Activated CD4-positive, alpha-beta T cell treated with anti-CD3 and anti-CD28 coated beads, Interleukin-2, amount 50 U/mL, for 24 hours (primary cell): ENCODE measurements at places on chromosomes 16 and 17.

DNA sequence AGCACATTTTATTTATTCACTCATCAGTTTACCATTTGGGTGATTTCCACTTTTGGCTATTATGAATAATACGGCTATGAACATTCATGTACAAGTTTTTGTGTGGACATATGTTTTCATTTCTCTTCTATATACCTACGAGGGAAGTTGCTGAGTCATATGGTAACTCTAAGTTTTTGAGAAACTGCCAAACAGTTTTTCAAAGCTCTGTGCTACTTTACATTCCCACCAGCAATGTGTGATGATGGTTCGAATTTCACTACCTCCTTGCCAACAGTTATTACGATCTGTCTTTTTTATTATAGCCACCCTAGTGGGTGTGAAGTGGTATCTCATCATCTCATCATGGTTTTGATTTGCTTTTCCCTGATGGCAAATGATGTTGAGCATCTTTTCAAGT lies 63.7 kb upstream of the MRTFB start:
- no peak for DNase-seq

- no peak for DNase-seq
Measured at GRCh38 chr17:9009737-9010136, 11.6 kb upstream of the NTN1 start.

GRCh38 chr17:72466199-72466598 lies 345.4 kb downstream of the SOX9 start:
- DNase-seq: no peak

DNA sequence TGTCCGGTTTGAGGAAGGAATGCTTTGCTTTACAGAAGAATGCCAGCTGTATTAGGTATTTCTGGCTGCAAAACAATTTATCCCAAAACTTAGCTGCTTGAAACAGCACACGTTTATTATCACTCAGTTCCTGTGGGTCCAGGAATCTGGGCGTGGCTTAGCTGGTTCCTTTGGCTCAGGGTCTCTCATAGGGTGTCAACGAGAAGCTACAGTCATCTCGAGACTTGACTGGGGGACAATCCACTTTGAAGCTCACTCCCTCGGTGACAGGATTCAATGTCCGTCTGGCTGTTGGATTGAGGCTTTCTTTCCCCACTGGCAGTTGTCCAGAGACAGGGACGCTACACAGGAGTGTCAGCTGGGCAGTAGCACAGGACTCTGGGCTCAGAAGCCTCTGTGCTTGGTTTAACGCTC lies 9.6 kb upstream of the RHBDF2 start:
- DNase-seq: no peak

GRCh38 chr17:63125987-63126386 lies 160.0 kb downstream of the TANC2 start:
- DNase-seq: no peak

GRCh38 chr16:9099131-9099625 lies 7.7 kb downstream of the HAPSTR1 start:
- no peak for DNase-seq

DNA sequence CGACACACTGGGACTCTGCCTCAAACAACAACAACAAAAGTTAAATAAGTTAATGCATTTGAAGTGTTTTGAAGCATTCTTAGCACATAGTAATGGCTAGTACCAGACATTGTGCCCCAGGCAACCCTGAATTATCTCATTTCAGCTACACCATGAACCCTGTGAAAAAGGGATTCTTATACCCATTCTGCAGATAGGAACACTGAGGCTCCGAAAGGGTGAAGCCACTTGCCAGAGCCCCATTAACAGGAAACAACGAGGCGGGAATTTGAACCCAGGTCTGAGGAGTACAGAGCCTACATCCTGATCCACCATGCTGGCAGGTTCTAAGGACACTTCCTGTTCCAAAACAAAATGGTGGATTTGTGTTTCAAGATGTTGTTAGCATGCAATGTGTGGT lies 9.2 kb downstream of the GPR139 start:
- no peak for DNase-seq

DNA sequence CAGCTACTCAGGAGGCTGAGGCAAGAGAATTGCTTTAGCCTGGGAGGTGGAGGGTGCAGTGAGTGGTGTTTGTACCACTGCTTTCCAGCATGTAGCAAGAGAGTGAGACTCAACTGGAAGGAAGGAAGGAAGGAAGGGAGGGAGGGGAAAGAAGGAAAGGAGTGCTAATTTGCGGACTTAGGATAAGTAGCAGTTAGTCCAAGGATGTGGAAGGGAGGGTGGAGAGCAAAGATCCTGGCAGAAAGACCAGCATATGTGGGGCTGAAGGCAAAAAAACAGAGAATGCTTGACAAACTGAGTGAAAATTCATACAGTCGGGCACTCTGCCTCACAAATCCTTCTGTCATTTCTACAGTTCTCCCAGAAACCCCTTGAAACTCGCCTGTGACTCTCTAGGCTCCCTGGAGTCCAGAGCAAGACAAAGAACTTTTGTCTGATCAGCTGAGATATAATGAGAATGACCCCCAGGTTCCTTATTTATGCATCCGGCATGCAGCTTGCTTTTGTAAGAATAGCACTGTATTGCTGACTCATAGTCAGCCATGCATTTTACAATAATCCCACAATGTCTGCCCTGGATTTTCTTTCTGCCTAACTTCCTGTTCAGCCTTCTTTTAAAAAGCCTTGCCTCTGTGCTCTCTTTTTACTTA lies 31.5 kb downstream of the CDK5RAP3 start:
- DNase-seq: no peak

- DNase-seq: no peak
Measured at GRCh38 chr16:53946746-53947386, 242.9 kb downstream of the FTO start.

DNA sequence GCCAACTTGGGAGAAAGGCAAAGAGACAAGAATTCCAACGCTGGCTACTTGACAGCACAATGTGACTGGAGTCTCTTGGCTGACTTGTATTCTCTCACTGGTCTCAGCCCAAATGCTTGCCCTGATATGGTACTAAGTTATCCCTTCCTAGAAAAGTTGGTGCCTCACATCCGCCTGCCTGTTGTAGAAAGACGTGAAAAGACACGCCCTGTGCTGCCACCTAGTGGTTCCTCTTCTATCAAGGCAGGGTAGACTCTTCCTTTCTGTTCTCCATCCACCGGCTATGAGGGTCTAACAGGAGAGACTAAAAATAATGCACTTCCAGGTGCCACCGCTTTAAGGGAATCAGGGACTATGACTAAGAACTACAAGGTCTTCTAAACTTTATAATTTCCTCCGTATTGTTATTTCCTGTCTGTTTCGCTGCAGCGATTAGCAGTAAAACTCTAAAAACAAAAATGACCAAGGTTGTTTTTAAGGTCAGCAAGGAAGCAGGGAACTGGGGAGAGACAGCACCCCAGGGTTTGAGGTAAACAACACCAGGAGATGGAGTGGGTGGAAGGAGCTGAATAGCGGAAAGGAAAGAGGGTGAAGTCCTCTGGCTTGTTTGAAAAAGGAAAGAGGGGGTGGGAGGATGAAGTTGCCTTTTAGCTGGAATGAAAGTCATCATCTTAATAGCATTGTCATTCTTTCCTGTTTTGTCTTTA lies 109.5 kb downstream of the YPEL2 start:
- DNase-seq: peak; percentile 69

GRCh38 chr17:77281904-77282367 lies 141.2 kb downstream of the SEC14L1 start:
- no peak for DNase-seq

- DNase-seq: no peak
Measured at GRCh38 chr16:23855010-23855409, 19.2 kb downstream of the PRKCB start.

- no peak for DNase-seq
Measured at GRCh38 chr16:29809850-29810698, 1.9 kb upstream of the PRRT2 start.

GRCh38 chr17:44004761-44005526 lies 522 bp downstream of the NAGS start:
- DNase-seq: no peak

DNA sequence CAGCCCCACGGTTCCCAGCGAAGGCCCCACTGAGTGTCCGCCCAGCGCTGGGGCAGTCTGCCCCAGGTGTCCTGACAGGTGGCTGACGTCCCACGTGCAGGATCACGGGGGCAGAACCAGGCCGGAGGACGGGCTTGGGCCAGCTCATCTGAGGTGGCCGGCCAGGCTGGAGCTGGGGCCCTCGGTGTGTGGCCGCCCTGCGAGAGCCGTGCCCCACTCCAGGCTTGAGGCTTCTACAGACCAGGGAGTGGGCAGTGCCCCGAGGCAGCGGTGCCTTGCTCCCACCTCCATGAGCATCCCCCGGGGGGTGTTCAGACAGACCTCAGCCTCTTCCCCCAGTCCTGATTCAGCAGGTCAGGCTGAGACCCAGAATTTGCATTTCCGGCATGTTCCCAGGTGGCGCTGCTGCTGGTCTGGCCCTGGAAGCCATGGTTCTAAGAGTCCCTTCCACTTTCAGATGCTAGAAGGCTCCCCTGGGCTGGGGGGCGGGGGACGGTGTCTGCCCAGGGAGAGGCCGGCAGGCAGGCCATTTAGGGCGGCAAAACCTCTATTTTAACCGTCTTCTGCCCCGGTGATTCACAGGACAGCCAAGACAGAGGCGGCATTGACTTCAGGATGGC lies 35.4 kb upstream of the PABPN1L start:
- no peak for DNase-seq

DNA sequence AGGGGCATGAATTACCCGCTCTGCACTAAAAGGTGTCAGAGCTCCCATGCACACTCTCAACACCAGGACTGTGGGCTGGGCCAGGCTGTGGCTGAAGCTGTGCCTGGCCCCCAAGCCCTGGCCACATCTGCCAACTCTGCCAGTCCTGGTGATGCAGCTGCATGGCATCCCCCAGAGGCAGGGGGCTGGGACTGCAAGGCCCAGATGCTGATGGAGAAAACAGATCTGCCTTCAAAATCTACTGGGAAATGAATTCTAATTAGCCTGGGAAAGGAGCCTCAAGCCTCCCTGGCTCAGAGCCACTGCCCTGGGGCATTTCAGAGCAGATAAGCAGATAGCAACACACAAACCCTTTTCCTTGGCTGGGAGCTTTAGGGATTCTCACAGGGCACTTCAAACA lies 3.4 kb downstream of the CHST6 start:
- DNase-seq: no peak

DNA sequence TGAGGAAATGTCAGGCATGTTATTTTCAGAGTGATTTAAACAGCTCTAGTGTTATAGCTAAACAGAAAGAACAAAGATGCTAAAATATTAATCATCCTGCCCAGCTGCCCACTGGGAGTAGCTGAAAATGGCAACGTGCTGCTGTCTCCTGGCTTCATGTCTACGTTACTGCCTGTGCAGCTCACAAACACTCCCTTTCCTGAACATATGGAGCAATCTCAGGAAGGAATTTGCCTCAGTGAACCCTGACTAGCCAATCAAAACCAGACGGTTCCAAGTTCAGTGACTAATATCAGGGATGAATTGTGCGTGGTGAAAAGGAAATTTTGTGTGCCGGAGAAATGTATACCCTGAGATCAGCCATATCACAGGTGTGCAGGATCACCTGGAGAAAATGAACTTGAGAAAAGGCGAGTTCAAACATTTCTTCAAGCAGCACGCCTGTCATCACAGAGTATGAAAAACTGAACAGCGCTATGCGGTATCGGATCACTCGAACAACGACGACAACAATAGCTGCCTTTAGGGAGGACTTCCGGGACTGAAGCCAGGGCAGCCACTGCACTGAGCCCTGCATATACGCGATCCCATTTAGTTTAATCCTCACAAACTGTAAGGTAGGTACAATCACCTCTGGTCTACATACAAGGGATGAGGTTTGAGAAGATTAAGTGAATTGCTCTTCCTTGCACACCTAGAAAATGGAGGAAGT lies 110.3 kb downstream of the STX8 start:
- DNase-seq: no peak

- no peak for DNase-seq
Measured at GRCh38 chr16:49575346-49576172, 202.0 kb downstream of the C16orf78 start.

GRCh38 chr17:7479213-7480088 lies at the start of gene ZBTB4:
ZBTB4 (minus strand) TSS chr17:7479631; CDS start chr17:7466801, 12,830 bp downstream.
- peak; percentile 29 for DNase-seq

- no peak for DNase-seq
Measured at GRCh38 chr16:87845807-87846619, 23.3 kb downstream of the SLC7A5 start.

- DNase-seq: no peak
Measured at GRCh38 chr16:76121636-76122035, 155.6 kb upstream of the CNTNAP4 start.

GRCh38 chr17:17780922-17781590 lies 55.7 kb downstream of the SREBF1 start:
- DNase-seq: no peak

DNA sequence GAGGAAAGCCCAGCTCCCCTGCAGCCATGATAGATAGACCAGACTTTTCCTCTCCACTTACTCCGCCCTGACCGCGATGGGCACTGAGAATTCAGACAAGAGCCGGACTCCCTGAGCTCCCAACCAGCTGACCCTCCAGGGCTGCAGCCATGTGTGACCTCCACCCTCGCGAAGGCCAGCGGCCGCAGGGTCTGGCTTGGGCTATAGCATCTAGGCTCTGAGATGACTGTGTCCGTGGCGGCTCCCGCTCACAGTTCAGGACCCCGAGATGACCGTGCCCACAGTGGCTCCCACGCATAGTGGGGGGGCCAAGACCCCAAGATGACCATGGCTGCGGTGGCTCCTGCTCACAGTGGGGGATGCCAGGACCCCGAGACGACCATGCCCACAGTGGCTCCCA lies 18.0 kb downstream of the ZFPM1 start:
- DNase-seq: no peak

GRCh38 chr17:4573669-4574068 lies 10.7 kb upstream of the SMTNL2 start:
- peak; percentile 66 for DNase-seq

GRCh38 chr16:280552-280951 lies at the start of gene ARHGDIG:
ARHGDIG (plus strand) TSS chr16:280591; CDS start chr16:280681, 90 bp downstream.
- no peak for DNase-seq

- no peak for DNase-seq
Measured at GRCh38 chr16:5065813-5066212, at the start of gene C16orf89. C16orf89 (minus strand) TSS chr16:5065956; CDS start chr16:5065908, 48 bp downstream.

DNA sequence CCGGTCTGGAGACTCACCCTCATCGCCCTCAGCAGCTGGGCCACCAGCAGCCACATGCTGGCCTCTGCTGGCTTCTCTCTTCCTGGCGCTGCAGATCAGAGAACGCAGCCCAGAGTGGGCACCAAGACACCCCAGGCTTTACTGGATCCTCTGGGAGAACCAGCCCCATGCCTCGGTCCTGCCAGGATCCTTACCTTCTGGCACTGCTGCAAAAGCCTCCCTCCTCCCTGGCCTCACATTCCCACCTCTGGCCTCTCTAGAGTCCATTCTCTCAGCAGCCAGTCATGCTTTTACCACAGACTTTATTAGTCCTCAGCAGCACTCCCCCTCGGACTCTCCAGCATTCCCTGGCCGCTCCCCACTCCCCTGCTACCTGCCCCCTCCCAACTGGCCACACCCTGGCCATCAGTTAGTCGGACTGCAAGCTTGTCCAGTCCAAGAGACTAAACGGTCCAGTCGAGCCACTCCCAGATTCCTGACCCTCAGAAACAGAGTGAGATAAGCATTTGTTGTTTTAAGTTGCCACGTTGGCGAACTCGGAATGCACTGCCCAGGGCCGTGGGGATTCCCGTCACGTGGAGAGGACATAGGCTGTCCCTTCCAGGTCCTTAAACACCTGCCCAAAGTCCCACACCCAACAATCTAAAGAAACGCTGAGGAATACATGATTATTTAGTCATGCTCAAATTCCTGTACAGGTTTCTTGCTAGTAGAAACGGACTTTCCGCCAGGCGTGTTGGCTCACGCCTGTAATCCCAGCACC lies 5.9 kb upstream of the SPG7 start:
- DNase-seq: no peak

GRCh38 chr17:76906463-76906862 lies 38.3 kb downstream of the MGAT5B start:
- no peak for DNase-seq

- no peak for DNase-seq
Measured at GRCh38 chr17:70447588-70447987, 278.3 kb downstream of the KCNJ2 start.
